ENCODE measurements at places on chromosomes 1 and 21. TPM values are rescaled to one million over a fixed set of nuclear protein-coding genes. Genes with fewer than 3 reads are reported as not detected.

The TGFB2 gene
- total RNA-seq, result 2.3 TPM

The SPATA1 gene
- total RNA-seq, result 0.58 TPM

The CDCA8 gene
- total RNA-seq, result 0.46 TPM

The CLSTN1 gene
- 73.5 TPM for total RNA-seq

The LIPI gene
- not detected for total RNA-seq

The FAM3B gene
- 80.5 TPM for total RNA-seq

The TSSK3 gene
- 1.9 TPM for total RNA-seq

The ARTN gene
- 1.1 TPM for total RNA-seq

The PTGS2 gene
- total RNA-seq, result 1.9 TPM

The ENAH gene
- 27.8 TPM for total RNA-seq

The IGSF21 gene
- total RNA-seq, result 1.1 TPM

The TTLL10 gene
- total RNA-seq, result 0.22 TPM

The CADM3 gene
- total RNA-seq, result 0.79 TPM

The LCE1E gene
- not detected for total RNA-seq

The SLC5A3 gene
- 3.3 TPM for total RNA-seq

The DPH5 gene
- total RNA-seq, result 18.9 TPM

The UBE2U gene
- total RNA-seq, result 0.60 TPM

The OR10Z1 gene
- total RNA-seq, result not detected

The PLA2G2C gene
- total RNA-seq, result not detected

The NR0B2 gene
- 7.5 TPM for total RNA-seq

The AADACL3 gene
- total RNA-seq, result not detected

The CLCA1 gene
- not detected for total RNA-seq

The DIPK1A gene
- total RNA-seq, result 3.6 TPM

The PKP1 gene
- total RNA-seq, result 0.15 TPM

Data from pancreas (tissue), 10 donors.